ENCODE measurements at places on chromosomes 1 and 21.
A peak's percentile ranks its signal among the peaks of the same experiment; 100 is the strongest.

DNA sequence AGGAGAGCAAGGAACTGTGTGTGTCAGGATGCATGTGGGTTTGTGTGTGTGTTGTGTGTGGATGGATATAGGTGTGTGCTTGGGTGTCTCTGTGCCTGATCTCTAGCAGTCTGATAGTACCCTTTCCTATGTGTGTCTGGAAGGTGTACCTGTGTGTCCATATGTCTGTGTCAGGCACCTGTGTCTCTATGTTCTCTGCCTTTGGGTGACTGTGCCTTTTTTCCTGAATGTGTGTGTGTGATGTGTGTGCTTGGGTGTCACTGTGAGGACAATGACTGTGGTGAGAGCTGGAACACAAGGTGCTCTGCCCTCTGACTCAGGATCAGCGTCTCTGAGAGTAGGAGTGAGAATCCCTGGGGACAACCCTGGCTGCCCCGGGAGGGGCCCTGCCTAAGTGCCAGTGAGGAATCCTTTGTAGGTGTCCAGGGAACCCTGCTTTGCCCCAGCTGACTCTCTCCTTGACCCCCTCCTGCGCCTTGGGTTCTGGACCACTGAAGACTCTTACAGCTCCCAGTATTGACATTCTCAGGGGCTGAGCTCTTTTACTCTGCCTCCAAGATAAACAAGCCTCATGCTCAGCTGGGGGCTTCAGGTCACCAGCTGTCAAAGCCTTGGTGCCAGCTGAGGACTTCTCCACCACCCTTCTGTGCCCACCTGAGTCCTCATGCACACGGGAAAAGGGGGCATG is 735 bp upstream of the EFNA3 start:
- no peak for DNase-seq

DNA sequence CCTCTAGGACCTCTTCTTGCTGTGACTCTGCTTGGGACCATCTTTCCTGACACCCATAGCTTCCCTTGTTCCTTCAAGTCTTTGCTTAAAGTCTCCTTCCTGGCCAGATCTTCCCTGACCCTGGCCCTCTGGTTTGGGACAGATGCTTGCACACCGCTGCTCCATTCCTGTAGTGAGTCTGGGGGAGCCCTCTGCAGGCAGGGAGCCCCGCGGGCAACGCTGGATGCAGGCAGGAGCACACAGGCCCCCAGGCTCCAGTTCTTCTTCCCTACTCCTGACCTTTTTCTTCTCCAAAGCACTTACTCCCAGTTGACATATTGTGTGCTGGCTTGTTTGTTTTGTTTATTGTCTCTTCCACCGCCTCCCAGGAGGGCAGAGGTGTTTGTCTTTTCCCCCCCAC is 413.4 kb downstream of the CAMTA1 start:
- no peak for DNase-seq

DNA sequence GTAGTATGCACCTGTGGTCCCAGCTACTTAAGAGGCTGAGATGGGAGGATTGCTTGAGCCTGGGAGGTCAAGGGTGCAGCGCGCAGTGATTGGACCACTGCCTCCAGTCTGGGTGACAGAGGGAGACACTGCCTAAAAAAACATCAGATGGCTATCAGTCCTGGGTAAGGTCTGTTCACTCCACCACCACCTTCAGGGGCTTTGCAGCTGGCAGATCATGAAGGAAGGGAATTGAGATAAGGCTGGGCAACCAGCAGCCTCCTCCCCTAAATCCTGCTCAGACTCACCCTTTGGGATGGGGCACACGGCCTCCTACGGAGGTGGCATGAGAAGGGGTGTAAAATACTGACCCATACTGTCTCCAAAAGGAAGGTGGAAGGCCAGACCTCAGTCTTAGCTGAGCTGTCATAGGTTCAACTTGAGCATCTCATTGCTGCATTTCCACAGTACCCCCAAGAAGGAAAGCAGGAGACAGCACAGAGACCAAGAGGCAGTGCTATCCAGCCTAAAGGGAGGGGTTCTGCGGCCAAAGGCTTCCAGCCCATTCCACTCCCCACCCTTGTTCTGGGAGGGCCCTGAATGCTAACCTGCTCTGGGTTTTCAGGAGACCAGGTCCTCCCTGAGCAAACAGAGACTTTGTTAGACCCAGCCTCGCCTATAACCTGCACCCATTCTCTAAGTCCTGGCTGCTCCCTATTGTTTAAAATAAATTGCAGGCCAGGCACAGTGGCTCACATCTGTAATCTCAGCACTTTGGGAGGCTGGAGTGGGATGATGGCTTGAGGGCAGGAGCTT is 13.7 kb downstream of the SLC45A3 start:
- DNase-seq = no peak

DNA sequence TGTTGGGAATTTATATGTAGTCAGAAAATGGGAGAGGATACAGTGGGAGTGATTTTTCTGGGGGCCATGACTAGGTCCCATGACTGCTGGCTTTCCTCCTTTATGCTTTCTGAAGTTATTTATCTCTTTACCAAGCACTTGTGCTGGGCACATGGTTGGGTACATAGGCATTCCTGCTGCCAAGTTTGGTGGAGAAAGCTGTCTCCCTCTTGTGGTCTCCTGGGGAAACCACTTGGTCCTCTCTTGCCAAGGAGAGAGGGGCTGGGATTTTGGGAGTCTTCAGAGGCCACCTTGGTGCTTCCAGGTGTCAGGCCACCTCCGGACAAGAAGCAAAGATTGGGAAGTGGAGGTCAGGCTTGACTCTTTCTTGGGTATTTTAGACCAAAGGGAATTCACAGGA is 120.2 kb upstream of the KCNE2 start:
- DNase-seq = peak; percentile 35

DNA sequence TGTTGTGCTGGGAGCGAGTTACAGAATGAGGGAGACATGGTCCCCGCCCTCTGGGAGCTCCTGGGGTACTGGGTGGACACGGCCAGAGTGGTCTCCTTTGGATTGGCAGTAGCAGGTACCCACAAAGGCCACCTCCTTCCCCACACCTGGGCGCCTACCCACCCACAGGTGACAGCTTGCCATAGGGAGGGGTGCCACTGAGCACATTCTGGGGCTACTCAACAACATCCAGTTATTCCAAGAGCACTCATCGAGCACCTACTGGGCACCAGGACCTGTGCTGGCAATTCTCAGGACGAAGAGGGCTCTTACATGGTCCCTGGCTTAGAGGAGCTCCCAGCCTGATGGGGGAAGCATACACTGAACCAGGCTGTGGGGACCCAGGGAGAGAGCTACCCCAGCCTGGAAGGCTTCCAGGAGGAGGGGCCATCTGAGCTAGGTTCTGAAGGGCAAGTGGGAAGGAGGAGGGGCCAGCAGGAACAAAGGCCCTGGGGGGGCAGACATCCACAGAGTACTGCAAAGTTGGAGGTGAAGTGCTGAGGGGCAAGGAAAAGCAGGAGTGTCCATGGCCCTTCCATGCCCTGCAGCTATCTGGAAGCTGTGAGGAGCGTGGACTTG is 22.0 kb downstream of the MRPL37 start:
- no peak for DNase-seq

GRCh38 chr1:210384625-210385024 is 55.9 kb downstream of the HHAT start:
- DNase-seq = no peak

GRCh38 chr1:237197470-237198425 is 155.8 kb downstream of the RYR2 start:
- no peak for DNase-seq

- DNase-seq = no peak
These were observed 17.7 kb downstream of the DHCR24 start for GRCh38 chr1:54869173-54869851.

- no peak for DNase-seq
These were observed 139.4 kb upstream of the B3GALT2 start for GRCh38 chr1:193325771-193326170.

GRCh38 chr1:199954699-199955098 is 72.8 kb upstream of the NR5A2 start:
- DNase-seq = no peak

DNA sequence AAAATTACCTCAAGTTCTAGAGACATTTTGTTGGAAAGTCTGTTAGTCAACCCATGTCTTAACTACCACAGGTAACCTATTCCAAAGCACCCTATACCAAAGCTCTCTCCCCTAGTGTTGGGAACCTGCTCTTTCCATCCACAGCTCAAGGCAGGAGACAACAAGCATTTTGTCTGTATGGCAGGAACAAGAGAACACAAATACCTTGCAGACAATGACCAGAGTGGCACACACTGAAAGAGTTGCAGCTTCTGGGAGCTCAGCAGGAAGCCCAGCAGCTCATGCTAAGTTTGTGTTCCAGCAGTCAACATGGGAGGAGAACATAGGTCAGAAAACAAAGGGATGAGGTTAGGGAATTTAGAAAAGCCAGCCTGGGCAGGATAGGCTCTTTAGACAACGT is 300.8 kb downstream of the HHIPL2 start:
- DNase-seq = no peak

DNA sequence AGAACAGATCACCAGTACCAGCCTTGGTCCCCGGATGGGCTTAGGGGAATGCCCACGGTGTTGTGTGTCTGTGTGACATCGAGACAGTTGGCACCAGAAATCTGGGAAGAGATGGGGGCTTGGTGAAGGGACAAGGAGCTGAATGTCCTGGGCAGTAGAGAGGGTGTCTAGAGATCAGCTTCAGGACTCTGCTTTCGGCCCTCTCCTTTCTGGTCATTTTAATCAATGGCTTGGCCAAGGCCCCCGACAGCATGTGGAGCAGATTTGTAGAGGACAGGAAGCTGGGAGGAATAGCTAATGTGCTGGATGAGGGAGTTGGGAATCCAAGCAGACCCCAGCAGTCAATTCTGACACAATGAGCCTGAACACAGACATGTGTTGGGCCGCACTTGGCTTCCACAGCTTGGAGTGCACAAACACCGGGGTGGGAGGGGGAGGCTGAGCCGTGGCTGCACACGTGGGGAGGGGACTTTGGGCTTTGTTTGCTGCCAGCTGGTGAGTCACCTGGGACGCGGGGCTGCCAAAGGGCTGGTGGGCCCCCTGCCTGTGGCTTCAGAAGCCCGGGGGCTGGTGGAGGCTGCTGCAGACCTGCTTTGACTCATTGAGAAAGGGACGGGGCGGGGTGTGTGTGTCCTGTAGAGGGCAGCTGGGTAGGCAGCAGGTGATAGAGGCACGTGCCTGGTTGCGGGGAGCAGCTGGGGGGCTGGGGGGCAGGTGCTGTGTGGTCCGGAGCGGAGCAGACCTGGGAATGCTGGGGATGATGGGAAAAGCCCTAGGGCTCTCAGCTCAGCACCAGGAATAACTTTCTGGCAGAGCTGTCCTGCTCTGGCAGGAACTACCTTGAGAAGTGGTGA is 20.9 kb downstream of the SLC1A7 start:
- no peak for DNase-seq

Measured in foreskin fibroblast (primary cell).